ENCODE measurements at places on chromosomes 12 and 14.

DNA sequence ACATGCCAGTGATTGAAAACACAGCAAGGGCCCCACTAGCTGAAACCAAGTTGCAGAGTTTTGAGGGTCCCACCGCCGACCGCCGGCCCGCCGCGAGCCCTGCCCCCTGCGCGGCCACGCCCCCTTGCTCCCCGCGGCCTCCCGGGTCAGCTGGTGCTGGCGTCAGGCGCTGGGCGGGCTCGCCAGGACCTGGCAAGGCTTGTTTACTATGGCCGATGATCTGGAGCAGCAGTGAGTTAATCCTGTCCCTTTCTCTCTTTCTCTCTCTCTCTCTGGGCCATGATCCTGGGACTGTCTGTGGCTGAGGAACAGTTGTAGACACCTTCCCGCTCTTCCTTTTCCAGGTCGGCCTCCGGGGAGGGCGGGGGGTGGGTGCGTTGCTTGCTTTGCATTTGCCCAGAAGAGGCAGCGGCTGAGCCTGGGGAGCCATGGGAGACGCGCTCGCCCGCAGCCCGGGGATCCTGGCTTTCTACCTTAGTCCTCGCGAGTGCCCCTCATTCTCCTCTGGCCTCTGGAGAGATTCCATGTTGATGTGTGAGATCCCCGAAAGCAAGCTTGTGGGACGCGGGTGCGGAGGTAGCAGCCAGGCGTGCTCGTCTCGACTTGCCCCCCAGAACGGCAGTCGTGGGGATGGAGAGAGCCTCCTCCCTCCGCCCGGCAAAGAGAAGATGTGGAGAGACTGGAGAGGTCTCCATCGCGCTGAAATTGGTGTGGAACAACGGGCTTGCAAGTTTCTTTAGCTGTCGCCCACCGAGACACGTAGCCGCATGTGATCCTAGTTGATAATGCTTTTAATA, at the start of gene ABHD4:
Gene ABHD4, plus strand, starts transcription at position 202 of the 797 bp plus-strand sequence. Its CDS starts 7 bp downstream, at position 209.
- DNase-seq, result peak; percentile 87
- H3K36me3 ChIP-seq, result peaks cover 14% of the 10 kb centered on the region
- peaks cover 30% of the 10 kb centered on the region for H3K4me1 ChIP-seq
- H3K27me3 ChIP-seq, result no peaks in the 10 kb centered on the region
- peak within 1 kb of the TSS; percentile 81 for H3K27ac ChIP-seq

DNA sequence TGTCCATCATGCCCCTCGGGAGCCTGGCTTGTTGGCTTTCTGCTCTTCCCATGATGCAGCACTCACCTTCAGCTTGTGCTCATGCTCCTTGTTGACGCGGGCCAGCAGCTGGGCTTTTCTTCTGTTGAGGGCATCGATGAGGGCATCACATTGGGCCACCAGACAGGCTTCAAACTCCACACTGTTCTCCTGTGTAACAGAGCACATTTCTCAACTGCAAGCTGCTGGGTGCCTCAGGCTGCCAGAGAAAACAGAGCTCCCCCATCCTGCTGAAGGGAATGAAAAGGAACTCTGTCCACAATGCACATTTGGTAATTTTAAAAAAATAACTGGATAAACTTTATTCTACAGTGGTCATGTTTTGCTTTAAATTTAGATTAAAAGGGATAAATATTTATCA, 72.1 kb downstream of the TRIM9 start:
- no peak overlapping the region for H3K4me3 ChIP-seq
- H3K4me1 ChIP-seq, result no peaks in the 10 kb centered on the region
- H3K27me3 ChIP-seq, result peaks cover 3% of the 10 kb centered on the region
- H3K27ac ChIP-seq, result no peak overlapping the region
- H3K36me3 ChIP-seq, result peaks cover 2% of the 10 kb centered on the region
- DNase-seq, result no peak

DNA sequence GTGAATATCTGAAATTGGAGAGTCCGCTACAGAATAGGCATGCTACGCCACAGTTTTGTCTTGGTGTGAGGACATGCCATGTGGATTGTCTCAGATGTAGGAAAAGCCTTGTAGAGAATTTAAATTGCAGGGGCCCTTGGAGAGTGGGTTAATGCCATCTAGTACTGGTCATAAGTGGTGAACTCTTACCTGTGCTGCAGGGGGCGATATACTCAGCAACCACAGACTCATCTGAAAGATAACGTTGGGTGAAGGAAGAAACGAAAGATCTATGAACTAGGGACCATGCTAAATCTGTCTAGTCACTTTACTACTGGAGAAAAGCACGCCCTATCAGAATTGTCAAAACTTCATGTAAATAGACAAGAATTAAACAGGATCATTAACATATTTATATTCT, 33.7 kb upstream of the A2M start:
- H3K4me3 ChIP-seq, result no peak overlapping the region
- H3K4me1 ChIP-seq, result peaks cover 3% of the 10 kb centered on the region
- peaks cover 4% of the 10 kb centered on the region for H3K36me3 ChIP-seq
- no peaks in the 10 kb centered on the region for H3K27me3 ChIP-seq
- DNase-seq, result no peak
- H3K27ac ChIP-seq, result no peak overlapping the region

GRCh38 chr14:63996625-63997220, 143.9 kb downstream of the SYNE2 start:
- no peaks in the 10 kb centered on the region for H3K27me3 ChIP-seq
- H3K4me1 ChIP-seq, result peaks cover 6% of the 10 kb centered on the region
- no peak overlapping the region for H3K4me3 ChIP-seq
- H3K36me3 ChIP-seq, result peaks cover 53% of the 10 kb centered on the region

GRCh38 chr14:90810806-90811205, 5.4 kb downstream of the TTC7B start:
- no peak overlapping the region for H3K27ac ChIP-seq
- H3K36me3 ChIP-seq, result no peaks in the 10 kb centered on the region
- H3K4me1 ChIP-seq, result peaks cover 4% of the 10 kb centered on the region
- H3K27me3 ChIP-seq, result peaks cover 17% of the 10 kb centered on the region
- H3K4me3 ChIP-seq, result no peak overlapping the region

- H3K4me3 ChIP-seq, result no peak overlapping the region
- no peaks in the 10 kb centered on the region for H3K36me3 ChIP-seq
- H3K27ac ChIP-seq, result no peak overlapping the region
- peaks cover 40% of the 10 kb centered on the region for H3K27me3 ChIP-seq
Measured at GRCh38 chr14:33799705-33800570, 150.9 kb downstream of the EGLN3 start.

DNA sequence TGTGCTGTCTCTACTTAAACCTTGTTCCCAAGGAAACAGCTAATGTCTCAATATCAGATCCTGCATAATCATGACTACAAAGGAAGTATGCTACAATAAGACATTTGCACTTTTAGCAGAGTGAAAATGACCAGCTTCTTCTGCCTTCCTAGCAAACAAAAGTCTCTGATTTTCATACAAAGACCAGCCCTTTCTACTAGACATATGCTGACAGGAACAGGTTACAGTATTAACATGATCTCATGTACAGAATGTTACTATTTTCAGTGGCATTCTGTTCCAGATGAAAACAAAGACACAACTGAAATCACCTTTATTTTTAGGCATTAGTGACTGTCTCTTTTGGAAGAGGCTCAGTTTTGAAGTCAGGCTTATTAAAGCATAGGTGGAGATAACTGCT, 228.6 kb downstream of the MED13L start:
- no peak overlapping the region for H3K27ac ChIP-seq
- H3K36me3 ChIP-seq, result peaks cover 8% of the 10 kb centered on the region
- H3K4me3 ChIP-seq, result no peak overlapping the region
- no peaks in the 10 kb centered on the region for H3K27me3 ChIP-seq
- no peak for DNase-seq
- peaks cover 11% of the 10 kb centered on the region for H3K4me1 ChIP-seq

GRCh38 chr14:91536327-91536726, 26.2 kb upstream of the PPP4R3A start:
- H3K27ac ChIP-seq, result no peak overlapping the region
- H3K36me3 ChIP-seq, result peaks cover 2% of the 10 kb centered on the region
- DNase-seq, result no peak
- no peak overlapping the region for H3K4me3 ChIP-seq
- no peaks in the 10 kb centered on the region for H3K4me1 ChIP-seq

- no peak for DNase-seq
- H3K27ac ChIP-seq, result no peak overlapping the region
- H3K36me3 ChIP-seq, result peaks cover 46% of the 10 kb centered on the region
Measured at GRCh38 chr12:47875746-47876439, 28.9 kb downstream of the VDR start.

DNA sequence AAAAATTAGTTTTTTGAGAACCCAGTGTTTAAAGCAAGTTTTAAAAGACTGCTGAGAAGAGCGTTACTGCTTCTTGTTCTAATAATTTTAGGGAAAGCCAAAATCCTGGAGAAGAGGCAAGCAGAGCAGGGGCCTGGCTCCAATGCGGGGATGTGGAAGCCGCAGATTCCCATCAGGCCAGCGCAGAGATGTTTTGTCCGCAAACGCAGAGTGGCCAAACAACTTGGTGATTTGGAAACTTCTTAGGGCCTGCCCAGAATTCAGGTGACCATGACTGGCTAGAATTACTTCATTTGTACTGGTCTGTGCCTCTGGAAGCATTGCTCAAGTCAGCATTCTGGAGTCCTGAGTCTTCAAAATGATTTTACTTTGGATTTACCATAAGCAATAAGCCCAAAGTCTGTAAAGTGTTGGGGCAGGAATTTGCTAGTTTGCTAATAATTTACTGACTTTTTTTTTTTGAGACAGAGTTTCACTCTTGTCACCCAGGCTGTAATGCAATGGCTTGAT, 208.4 kb downstream of the PPM1H start:
- H3K27me3 ChIP-seq, result peaks cover 11% of the 10 kb centered on the region
- no peak for DNase-seq
- H3K36me3 ChIP-seq, result no peaks in the 10 kb centered on the region

DNA sequence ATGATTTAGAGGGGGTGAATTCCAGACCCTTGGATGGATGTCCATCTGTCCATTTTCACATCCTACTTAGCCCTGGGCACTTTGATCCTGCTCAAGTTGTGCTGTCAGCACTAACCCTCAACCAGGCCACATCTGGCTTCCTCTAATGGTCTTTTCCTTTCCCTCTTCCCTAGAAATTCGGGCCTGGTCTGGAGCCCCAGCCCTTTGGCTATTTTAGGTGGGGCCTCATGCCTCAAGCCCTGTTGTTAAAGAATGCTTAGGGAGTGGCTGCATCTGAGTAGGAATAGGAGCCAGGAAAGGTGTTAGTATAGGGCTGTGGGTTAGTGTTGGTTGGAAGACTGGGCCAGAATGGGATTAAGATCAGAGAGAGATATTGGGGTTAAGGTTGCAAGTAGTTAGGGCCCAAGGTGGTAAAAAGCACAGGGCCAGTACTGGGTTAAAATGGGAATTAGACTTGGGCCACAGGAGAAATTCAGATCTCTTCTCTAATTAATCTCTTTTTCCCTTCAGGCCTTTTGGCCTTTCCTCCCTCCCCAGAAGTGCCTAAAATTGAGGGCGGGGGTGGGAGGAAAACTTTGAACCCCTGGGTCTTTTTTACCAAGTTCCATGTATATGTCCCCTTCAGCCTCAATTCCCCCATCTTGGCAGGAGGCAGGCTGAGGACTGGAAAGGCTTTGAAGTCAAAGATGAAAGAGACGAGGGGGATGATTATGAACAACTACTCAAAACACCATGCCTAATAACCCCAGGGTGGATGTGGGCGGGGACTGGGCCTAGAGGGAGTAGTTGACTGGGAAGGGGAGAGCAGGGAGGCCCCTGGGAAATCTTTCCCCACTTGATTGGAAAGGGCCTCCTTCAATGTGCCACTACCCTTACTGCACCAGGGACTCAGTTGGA, 4.0 kb upstream of the ZNF385A start:
- H3K27me3 ChIP-seq, result no peaks in the 10 kb centered on the region
- no peak overlapping the region for H3K4me3 ChIP-seq
- H3K4me1 ChIP-seq, result peaks cover 17% of the 10 kb centered on the region
- no peak overlapping the region for H3K27ac ChIP-seq

- no peaks in the 10 kb centered on the region for H3K27me3 ChIP-seq
- no peak overlapping the region for H3K27ac ChIP-seq
- no peak overlapping the region for H3K4me3 ChIP-seq
- peaks cover 30% of the 10 kb centered on the region for H3K4me1 ChIP-seq
Measured at GRCh38 chr12:116958402-116959197, 47.9 kb downstream of the FBXW8 start.

DNA sequence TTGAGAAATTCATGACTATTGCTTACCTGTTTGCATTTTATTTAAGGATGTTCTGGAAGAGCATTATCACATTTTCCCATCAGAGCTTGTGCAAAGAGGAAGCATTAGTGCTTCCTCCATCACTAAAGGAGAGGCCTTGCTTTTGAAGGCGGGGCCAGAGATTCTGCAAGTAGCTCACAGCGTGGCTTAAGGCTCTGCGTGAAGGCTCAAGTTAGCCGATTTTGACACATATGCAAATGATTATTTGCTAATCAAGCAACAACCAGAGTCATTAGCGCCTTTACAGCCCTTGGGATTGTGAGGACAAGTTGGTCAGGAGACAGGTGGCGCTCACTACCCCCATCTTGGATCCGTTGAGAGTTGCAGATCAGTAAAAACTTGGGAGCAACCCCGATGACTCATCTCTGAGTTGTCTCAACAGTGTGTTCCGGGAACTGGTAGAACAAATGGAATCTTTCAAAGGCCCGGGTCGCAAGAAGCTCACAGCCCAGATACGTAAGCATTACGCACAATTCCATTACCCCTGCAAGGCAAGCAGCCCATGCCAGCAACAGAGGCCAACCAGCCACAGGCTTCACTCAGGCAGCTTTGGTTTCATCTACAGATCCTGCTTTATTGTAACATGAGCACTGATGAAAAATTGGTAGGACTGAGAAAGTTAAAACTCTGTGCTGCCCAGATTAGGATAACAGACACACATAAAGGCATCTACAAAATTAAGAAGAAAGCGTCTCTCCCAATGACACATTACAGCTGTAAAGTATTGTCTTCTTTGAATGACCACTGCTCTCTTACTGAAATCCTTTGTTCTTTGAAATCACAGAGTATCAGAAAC, 34.9 kb upstream of the SPTSSA start:
- no peak for DNase-seq
- H3K27ac ChIP-seq, result no peak overlapping the region
- peaks cover 2% of the 10 kb centered on the region for H3K4me1 ChIP-seq
- H3K36me3 ChIP-seq, result no peaks in the 10 kb centered on the region
- H3K27me3 ChIP-seq, result peaks cover 2% of the 10 kb centered on the region

- no peaks in the 10 kb centered on the region for H3K36me3 ChIP-seq
- H3K4me3 ChIP-seq, result no peak overlapping the region
- no peak for DNase-seq
- H3K27ac ChIP-seq, result no peak overlapping the region
- H3K27me3 ChIP-seq, result peaks cover 2% of the 10 kb centered on the region
Measured at GRCh38 chr12:124094188-124094587, 121.2 kb downstream of the ZNF664 start.

DNA sequence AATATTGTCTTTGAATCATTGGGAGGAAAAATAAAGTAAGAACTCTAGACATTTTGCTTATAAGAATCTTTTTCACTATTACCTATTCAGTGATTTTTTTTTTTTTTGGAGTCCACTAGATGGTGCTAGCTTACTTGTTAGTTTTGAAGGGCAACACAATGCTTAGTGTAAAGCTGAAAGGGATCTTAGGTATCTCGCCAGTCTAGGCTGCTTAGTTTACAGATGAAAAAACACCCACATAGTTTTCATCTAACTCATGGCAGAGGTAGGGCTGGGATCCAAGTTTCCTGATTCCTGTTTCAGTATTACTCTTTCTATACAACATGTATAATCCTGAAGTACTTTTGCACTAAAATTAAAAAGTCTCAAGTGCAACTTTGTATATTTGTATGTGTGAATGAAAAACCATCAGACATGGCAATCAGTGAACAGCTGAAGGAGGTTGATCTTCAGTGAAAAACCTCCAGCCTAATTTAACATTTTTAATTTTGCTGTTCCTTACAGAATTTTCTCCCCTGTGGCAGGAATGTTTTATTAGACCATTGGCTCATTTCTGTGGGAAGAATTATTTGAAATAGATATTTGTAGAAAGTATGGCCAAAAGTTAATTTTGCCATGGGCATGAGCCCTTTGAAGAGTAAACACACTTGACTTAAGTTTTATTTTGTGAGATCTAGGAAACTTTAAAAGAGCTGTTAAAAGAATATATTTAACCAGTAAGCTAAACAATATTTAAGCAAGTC, 40.7 kb downstream of the LRRIQ1 start:
- H3K36me3 ChIP-seq, result no peaks in the 10 kb centered on the region
- H3K4me3 ChIP-seq, result no peak overlapping the region
- no peak overlapping the region for H3K27ac ChIP-seq
- no peaks in the 10 kb centered on the region for H3K4me1 ChIP-seq
- no peaks in the 10 kb centered on the region for H3K27me3 ChIP-seq
